CD8-positive, alpha-beta memory T cell (primary cell): ENCODE measurements at places on chromosomes 12 and 14.
A peak's percentile ranks its signal among the peaks of the same experiment; 100 is the strongest.

DNA sequence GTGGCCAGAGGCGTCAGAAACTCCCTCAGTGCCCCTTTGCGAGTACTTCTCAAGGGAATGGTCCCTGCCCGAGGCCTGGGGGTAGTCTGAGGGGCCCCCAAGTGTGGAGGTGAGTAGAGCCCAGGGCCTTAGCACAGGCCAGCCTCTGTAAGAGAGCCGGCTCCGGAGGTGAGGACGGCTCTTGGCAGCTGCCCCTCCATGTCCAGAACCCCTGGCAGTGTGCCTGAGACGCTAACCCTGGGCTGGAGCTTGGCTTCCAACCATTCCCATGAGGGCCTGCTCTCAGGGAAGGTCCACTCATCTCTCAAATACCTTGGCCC, 61.7 kb downstream of the PRMT8 start:
- DNase-seq: no peak

- no peak for DNase-seq
These were observed 238.5 kb downstream of the CACNA1C start for GRCh38 chr12:2291182-2291832.

GRCh38 chr12:34607520-34608195, 585.4 kb downstream of the ALG10 start:
- no peak for DNase-seq

- DNase-seq: no peak
These were observed 20.2 kb upstream of the KRT8 start for GRCh38 chr12:52924764-52925716.

GRCh38 chr12:112096667-112097066, 11.9 kb downstream of the NAA25 start:
- no peak for DNase-seq

DNA sequence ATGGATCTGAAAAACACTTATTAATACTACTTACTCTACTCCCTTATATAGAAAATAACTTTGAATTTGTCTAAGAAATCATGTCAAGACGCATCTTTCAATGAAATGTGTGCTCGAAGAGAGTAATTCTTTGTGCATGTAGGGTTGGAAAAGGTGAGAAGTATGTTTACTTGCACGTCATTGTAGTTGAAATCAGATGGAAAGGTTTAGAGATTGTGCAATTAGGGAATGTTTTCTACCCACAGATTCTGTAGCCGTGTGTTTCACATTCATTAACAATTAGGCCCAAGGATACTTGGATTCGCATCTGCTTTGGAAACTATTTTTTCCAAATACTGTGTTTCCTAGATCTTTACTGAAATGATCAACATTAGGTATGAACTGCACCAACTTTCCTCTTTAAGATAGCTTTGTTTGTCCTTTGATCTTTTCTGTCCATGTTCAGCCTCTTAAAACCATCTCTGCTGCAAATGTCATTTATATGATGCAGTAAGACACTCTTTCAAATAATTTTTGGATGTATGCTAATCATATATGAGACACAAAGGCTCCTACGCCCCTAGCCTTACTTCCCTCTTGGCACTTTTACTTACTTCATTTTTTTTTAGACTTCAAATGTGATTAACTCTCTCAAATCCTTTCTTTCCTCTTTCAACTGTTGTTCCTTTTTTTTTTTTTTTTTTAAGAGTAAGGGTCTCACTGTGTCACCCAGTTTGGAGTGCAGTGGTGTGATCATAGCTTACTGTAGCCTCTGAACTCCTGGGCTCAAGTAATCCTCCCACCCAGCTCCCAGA, 58.0 kb upstream of the PSMA6 start:
- no peak for DNase-seq

GRCh38 chr14:56870336-56870735, 60.1 kb upstream of the OTX2 start:
- no peak for DNase-seq

- no peak for DNase-seq
These were observed 15.3 kb downstream of the KRT2 start for GRCh38 chr12:52636592-52637258.

DNA sequence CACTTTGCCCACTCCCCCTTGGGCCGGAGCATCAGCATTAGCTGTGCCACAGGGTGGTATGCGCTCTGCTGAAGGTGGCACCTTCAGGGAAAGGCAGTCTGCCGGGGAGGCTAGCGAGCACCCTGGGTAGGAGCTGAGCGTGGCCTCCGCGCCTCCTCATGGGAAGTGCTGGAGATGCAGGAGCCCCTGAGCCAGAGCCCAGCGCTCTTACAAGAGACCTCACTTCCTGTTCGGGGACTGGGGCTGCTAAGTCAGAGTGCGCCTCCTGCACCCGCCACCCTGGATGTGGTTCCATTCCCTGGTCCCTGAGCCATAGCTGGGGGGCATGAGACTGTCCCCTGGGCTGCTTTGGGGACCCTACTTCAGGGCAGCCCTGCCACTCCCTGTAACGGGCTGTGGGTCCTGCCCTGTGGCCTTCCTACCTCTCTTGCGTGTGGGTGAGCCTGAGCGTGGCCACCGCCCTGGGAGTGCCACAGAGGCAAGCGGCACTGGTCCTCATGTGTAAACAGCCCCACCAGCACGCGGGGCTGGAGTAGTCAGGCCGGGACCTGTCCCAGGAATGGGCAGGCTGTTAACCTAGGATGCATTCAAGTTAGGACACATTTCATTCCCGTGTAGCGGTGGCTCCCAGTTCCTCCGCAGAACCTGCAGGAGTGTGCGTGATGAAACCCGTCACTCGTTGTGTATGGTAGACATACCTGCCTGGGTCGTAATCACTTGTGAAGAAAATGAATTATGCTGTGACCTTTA, 19.4 kb downstream of the COA8 start:
- DNase-seq: no peak

DNA sequence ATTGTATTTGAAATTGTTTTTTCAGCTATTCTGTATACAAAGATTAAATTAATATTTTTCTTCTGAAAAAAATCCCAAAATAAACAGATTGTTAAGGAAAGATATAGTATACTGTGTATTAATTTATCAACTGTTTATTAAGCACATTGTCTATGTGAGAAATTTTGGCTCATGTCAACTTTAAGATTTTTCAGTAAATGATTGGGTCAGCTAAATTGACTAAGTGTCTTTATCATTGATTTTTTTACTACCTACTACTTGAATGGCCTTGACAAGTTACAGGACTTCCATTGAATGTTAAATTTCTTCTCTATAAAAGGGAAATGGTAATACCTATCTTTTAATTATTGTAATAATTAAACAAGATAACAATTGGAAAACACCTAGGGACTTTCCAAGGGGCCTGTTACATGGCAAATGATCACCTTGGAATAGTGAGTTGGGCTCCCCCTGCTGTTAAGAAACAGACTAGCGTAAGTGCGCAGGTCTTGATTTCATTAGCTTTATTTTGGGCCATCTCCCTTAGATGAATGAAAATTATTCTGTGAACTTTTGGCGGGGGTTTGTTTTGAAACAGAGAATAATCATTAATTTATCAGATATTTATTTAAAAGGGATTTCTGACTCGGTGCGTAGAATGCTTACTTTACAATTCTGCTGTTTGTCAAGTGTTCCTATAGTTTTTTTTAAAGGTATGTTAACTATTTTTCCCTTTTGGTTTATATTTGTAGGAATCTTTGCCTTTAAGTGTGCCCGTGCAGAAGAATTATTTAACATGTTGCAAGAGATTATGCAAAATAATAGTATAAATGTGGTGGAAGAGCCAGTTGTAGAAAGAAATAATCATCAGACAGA, 14.5 kb upstream of the CCT2 start:
- DNase-seq: peak; percentile 57

GRCh38 chr12:67648521-67649260, at the start of gene DYRK2:
TSS of gene DYRK2 (plus strand) at chr12:67648745. CDS start at chr12:67649134, 389 bp downstream.
- peak; percentile 72 for DNase-seq

GRCh38 chr12:105899589-105899988, 239.2 kb downstream of the NUAK1 start:
- no peak for DNase-seq

GRCh38 chr14:99158646-99159165, 113.3 kb downstream of the BCL11B start:
- no peak for DNase-seq

DNA sequence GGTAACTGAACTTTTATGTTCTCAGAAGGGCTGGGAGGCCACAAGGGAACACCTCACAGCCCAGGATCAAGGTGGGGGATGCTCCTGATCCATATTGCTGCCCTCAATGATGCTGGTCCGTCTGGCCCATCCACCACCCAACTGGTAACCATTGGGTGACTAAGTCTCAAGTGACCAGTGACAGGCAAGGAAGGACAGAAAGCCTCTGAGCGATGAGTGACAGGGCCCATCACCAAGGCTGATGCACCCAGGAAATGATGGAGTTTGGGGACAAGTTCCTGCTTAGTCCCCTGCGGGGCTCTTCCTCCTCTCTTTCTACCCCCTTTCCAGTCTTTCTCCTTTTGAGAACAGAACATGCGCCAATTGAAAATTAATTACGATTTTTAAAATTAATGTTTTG, 2.6 kb upstream of the MMP19 start:
- no peak for DNase-seq

GRCh38 chr12:121279507-121279915, 17.0 kb downstream of the CAMKK2 start:
- DNase-seq: no peak

- no peak for DNase-seq
These were observed 20.7 kb downstream of the KRT85 start for GRCh38 chr12:52346593-52346992.

- no peak for DNase-seq
These were observed 90.4 kb downstream of the SRRM4 start for GRCh38 chr12:119071638-119072231.

DNA sequence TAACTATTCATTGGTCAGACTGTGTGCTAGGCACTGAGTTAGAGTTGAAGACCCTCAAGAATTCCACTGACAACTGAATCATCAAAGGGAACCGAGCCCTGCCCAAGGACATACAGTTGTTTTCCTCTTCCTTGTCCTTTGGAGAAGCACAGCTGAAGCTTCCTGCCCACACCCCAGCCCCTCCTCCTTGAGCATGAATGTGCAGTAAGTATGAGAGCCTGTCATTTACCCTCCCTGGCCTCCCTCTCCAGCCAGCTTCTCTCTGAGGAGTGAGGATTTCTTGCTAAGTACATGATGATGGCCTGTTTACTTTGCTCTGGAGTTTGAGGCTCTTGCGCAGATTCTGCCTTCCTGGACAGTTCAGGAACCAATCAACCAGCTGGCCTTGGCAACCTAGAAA, 235.2 kb downstream of the CACNA1C start:
- DNase-seq: no peak

- no peak for DNase-seq
These were observed 37.3 kb downstream of the KIF21A start for GRCh38 chr12:39405580-39405979.

DNA sequence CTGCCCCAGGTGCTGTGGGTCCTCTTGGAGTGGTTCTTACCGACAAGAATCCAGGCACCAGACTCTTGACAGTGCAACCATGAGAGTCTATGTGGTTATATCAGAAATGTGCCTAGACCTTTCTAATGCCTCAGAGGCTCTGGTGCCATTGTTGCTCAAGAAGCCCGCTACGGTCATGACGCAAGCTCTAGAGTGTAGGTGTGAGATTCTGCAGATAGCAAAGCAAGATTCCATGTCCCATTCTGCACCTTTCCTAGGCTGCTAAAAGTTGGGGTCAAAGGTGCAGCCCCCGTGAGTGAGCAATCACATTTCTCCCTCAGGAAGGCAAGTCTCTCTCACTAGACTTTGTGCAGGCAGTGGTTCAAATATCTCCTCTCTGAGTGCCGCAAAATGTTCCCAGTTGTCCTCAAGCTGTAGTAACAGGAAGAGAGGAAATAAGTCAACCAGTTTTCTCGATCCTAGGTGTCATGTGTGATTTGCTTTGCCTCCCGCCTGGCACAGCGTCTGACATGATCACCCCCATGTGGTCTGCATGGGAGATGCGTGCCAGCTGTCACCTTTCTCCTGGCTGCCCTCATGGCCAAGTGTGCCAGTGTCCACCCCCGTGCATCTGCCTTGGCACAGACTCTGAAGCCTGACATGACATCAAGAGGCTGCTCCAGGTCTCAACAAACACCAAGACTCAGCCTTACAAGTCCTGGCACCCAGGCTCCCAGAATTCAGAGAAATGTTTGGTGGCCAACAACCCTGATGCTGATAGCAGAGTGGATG, 122.5 kb upstream of the COCH start:
- peak; percentile 8 for DNase-seq

DNA sequence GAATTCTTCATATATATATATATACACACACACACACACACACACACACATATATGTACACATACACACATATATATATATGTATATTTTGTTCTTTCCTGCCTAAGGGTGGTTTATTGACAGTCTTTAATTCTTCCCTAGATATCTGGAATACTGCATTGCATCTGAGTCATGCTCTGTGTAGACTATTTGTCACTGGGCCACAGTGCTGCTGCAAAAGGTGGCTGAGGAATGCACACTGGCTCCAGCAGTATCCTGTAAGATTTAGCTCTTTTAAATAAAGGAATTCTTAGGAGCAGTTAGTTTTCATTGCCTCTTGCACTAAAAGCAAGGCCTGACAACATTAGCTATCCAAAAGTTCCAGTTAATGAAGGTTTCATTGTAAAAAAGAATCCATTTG, 200.9 kb downstream of the APAF1 start:
- DNase-seq: no peak

- DNase-seq: no peak
These were observed 2.0 kb downstream of the SIX1 start for GRCh38 chr14:60647081-60647836.

GRCh38 chr12:48451372-48451771, 21.0 kb upstream of the ANP32D start:
- DNase-seq: no peak

DNA sequence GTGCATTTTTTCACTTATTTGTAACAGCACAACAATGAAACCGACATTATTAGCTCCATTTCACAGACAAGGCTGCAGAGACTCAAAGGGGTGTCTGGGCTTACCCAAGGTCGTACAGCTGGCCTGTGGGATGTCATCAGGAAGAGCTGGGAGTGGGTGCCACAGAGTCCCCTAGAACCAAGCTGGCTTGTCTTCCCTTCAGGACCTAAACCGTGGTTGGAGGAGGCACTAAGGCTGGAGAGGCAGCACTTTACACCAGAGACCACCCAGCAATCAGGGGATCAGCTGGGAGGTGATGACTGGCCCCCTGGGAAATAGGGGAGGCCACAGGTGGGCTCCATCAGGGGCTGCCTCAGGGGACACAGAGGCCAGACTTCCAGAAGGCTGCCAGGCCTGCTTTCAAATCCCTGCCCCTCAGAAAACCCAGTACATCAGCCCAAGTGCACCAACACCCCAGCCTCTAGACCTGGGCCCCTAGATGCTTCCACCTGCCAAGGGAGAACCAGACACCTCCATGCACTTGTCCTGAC, 28.3 kb downstream of the DIO3 start:
- no peak for DNase-seq

- no peak for DNase-seq
These were observed 81.2 kb downstream of the CFAP54 start for GRCh38 chr12:96570579-96570978.

DNA sequence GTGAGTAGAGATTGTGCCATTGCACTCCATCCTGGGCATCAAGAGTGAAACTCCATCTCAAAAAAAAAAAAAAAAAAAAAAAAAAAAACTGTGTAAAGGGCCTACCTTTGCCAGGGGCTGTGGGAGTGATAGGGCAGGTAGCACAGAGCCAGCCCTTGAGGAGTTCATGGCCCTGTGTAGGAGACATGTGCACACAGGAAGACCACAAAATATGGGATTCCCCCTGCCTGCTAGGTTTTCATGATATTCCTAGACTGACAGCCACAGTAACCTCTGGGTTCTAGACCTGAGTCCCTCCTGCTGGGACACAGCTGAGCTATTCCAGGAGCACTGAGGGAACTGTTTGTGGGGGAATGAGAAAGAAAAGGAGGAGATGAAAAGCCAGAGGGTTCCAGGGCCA, 8.3 kb upstream of the SPTSSA start:
- no peak for DNase-seq
